ENCODE measurements at places on chromosomes 11 and 22.
A peak's percentile ranks its signal among the peaks of the same experiment; 100 is the strongest.

DNA sequence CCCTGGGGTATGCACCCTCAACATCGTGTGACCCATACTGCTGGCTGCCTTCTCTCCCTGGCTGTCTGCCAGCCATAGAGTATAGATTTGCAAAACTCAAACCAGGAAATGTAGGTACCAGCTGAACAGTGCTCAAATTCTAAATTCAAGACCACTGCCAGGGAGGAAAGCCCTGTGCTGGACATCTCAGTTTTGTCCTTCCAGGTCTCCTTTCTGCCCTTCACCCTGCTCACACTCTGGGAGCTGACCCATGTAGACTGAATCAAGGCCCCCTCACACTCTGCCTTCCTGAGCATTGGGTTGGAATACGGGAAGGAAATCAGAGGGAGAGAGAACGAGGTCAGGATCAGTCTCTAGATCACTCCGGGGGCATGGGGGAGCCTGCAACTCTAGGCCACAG is 12.4 kb upstream of the DRD2 start:
- no peak for DNase-seq

- DNase-seq: no peak
Measured at GRCh38 chr11:72119198-72119597, 6.7 kb upstream of the ANAPC15 start.

- no peak for DNase-seq
Measured at GRCh38 chr11:16796311-16796710, 57.9 kb downstream of the C11orf58 start.

- no peak for DNase-seq
Measured at GRCh38 chr11:12170984-12171383, 60.6 kb downstream of the MICAL2 start.

DNA sequence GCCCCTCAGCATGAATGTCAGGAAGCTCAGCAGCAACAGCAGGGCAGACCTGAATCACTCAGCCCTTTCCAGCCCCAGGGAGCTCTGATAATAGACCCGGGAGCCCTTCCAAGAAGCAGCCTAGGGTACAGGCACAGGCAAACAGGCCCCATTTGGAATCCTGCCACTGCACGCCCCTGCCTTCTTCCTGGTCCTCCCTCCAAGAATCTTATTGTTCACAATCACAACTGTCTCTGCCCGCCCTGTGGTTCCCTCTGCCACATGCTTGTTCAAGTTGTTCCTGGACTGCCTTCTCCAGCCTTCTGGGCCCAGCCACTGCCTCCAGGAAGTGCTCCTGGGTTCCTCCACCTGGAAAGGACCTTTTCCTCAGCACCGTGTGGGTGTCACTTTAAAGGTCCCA is 54.6 kb downstream of the LRRC32 start:
- no peak for DNase-seq

GRCh38 chr22:50544078-50544745 is 1.5 kb upstream of the KLHDC7B start:
- DNase-seq: no peak

DNA sequence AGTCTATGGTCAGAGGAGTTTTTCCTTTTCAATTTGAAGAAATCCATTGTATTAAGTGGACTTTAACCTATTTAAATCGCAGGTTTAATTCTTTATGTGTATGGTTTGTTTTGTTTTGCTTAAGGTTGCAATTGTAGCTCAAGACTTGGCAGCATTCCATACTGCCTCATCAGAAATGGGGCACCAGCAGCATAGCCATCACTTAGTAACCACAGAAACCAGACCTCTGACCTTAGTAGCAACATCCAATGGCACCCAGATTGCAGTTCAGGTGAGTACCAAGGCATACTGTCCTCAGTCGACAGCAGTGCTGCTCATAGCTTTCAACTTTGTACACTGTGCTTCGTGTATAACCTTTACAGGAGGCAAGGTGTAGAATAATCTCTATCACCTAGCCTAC is 48.4 kb upstream of the WEE1 start:
- no peak for DNase-seq

- no peak for DNase-seq
Measured at GRCh38 chr22:30541961-30542810, 4.4 kb downstream of the SEC14L6 start.

DNA sequence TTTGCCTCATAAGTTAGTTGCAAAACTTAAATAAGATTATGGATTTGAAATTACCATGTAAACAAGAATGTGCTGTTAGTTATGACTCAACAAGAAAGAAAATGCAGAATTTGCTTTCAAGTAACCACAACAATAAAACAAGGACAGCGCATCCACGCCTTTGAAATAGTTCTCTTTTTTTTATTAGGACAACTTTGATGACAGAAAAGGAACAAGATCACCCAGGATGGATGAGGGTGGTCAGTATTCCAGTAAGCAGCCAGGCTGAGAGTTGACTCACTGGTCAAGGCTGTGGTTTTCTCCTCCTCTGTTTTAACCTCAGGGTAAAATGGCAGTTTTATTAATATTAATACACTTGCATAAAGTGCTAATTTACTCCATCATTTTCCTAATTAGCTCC is 544.4 kb downstream of the OPCML start:
- peak; percentile 9 for DNase-seq

DNA sequence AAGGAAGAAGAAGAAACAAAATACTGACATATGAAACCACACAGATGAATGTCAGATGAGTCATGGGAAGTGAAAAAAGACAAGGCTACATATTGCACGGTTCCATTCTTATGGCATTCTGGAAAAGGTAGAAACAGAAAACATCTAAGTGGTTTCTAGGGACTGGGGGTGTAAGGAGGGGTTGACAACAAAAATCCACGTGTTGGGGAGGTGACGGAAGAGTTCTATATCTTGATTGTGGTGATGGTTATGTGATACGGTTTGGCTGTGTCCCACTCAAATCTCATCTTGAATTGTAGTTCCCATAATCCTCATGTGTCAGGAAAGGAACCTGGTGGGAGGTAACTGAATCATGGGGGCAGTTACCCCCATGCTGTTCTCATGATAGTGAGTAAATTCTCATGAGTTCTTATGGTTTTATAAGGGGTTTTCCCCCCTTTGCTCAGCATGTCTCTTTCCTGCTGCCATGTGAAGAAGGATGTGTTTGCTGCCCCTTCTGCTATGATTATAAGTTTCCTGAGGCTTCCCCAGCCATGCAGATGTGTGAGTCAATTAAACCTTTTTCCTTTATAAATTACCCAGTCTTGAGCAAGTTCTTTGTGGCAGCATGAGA is 6.4 kb upstream of the ARFGAP3 start:
- DNase-seq: peak; percentile 44

DNA sequence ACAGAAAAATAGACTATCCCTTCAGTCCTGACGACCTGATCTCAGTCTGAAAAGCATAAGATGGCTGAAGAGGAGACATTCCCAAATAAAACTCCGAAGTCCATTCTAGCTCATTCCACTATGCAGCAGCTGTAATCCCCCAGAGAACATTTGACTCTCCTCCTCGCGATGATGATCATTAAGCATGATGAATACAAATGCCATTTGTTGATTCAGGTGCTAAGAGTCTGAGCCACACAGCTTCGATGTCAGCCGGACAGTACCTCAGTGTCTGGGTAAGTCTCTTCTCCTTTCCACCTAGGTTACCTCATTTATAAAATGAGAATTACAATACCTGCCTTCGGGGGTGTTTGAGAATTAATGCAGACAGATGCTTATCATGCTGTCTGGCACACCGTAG is 94.8 kb downstream of the TENM4 start:
- DNase-seq: no peak

GRCh38 chr22:40414838-40415505 is 44.6 kb downstream of the SGSM3 start:
- DNase-seq: no peak

- DNase-seq: no peak
Measured at GRCh38 chr11:64853709-64854108, 9.3 kb upstream of the CDC42BPG start.

DNA sequence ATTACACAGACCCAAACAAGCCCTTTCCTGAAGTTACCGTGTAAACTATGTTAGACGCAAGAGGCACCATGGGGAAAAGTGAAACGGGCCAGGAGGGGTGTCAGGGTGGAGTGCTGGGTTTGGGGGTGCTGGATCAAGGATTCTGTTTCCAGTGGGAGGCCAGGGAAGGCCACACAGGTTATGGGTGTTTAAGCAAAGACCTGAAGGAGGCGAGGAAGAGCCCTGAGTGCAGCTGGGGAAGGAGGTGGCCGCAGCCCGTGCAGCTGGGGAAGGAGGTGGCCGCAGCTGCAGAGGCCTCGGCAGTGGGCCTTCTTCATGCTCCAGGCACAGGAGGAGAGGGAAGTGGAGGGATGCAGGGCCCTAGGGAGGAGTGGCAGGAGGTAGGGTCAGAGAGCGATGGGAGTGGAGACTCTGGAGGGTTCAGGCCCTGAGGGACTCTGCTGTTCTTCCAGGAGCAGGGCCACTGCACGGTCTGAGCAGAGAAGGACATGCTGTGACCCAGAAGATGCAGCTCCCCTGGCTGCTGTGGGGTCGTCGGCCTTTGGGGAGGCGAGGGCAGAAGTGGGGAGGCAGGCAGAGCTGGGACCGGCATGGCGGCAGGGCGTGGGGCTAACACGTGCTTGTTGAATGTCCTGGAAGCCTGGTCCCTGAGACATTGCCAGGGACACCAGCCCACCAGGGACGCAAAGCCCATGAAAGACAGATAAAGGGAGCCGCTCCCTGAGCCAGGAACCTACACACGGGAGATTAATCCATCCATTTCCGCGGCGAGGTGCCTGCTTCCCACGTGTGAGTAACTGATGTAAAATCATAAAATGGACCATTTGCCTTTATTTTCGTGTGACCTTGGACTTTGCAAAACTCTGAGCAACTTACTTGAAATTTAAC is 1049.1 kb downstream of the BRD1 start:
- DNase-seq: no peak

DNA sequence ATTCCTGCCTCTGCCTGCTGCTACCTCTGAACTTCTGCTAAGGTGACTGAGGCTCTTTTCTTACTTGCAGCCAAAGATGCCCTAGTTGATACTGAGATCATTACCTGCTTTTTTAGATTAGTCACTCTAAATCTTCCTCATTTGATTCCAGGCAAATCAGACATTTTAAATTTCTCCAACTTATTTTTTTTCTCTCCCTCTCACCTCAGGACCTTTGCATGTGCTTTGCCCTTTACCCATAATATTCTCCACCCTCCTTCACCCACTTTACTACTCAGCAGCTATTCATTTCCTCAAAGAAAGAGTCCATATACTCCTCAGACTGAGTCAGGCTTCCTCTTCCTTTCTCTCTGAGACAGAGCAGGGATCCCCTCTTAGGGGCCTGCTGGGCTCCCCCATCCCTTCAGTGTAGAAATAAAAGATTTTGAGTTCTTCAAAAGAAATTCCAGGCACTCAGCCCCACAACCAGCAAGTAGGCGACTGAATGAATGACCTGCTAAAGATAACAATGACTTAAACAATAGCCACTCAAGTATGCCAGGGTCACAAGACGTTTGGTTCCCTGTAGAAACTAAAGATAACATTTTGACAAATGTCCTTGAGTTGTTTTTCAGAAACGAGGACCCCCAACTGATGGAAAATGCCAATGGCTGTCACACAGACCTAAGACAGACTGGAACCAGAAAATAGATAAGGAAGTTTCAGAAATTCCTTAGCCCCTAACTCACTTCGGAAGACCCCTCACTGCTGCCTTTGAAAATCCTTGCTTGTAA is 104.2 kb downstream of the MTNR1B start:
- no peak for DNase-seq

DNA sequence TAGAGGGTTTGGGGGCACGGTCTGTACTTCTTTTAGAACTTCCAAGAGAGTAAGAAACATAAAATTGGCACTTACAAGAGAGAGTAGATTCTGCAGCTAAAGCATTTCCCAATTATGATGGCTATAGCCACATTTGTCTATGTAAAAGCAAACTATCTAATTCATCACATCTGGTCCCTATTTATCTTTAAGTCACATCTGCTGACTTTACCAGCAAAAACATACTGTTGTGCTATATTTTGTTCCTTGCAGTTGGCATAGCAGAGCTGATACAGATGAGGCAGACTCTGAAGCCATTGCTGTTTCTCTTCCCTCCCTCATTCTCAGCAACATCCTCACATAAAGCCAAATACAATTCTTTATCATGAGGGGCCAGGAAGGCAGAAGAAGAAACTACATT is 1533.5 kb upstream of the RAG2 start:
- DNase-seq: no peak

GRCh38 chr11:20457934-20458680 is 70.6 kb downstream of the PRMT3 start:
- DNase-seq: no peak

GRCh38 chr22:43826142-43827002 is 14.3 kb upstream of the EFCAB6 start:
- peak; percentile 33 for DNase-seq

DNA sequence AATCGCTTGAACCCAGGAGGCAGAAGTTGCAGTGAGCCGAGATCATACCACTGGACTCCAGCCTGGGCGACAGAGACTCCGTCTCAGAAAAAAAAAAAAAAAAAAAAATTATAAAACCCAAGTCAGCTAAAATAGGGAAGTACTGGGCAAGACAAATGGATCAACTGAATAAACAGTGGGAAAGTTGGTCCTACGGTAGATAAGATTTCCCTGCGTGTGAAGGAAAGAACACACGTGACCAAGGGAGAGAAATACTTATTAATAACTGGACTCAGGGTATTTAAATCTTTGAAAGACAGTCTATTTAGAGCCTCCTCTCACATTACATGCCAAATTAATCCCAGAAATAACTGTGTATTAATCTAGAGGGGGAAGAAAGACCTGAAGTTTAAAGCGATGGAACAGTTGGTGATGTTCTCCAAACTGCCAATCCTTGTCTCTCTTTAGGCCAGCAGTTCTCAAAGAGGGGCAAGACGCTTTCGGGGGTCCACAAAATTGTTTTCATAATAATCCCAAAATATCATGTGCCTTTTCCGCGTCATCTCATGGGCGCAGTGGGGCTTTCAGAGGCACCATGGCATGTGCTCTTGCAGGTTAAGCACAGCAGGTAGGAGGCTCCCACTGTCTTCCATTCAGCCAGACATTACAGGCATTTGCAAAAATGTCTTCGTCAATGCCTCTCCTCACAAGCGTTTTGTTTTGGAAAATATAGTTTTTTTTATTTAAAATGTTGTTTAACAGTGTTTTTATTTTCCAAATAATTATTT is 6.6 kb downstream of the RTL6 start:
- DNase-seq: no peak

- DNase-seq: no peak
Measured at GRCh38 chr11:85525686-85526085, 101.5 kb downstream of the DLG2 start.

GRCh38 chr11:12840871-12841660 is 166.8 kb downstream of the TEAD1 start:
- no peak for DNase-seq

DNA sequence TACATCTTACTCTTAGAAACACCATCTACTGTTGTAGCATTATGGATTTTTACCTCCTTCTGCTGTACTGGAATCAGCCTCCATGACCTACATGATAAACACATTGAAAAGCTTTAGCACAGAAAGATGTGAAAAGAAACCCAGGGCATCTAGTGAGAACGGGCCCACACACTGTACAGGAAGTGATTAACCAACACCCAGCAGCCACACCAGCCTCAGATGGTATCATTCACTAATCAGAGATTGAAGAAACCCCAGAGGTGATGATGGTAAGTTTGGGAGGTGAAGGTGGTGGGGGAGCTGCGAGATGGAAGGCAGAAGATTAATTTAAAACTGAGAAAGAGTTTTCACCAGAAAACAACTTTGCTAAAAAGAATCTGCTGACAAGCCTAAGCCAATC is 46.1 kb downstream of the RASSF10 start:
- DNase-seq: no peak

Data from AG04449 (cell line).